Cortex of kidney (tissue), 1 donor: ENCODE measurements at places on chromosomes 5 and 9.

DNA sequence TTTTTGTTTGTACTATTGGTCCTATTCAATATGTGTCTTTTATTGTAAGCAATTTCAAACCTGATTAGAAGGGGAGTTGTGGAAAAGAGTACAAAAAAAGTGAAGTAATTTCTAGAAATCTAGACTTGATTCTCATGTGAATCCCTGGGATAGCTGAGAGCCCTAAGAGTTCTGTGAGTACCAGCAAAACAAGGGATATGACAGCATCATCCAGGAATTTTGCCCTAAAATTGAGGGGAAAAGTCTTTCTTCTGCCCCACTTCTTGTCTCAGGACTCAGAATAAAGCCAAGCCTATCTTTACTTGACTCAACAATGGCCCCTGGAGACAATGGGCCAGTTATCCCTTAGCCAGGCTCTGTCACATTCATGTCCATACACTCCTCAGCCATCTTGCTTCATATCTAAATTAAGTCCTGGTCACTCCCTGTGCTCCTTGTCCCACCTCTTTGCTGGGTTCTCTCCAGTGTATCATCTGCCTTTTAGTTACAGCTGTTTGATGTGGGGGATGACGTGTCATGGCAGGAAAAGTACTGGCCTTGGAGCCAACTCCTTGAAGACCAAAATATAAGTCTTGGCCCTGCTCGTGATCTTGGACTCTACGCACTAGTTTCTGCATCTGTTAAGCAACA lies 81.2 kb downstream of the ADAMTS12 start:
- no peak for DNase-seq

- no peak for DNase-seq
Observed at GRCh38 chr5:133868946-133869518, 99.4 kb downstream of the C5orf15 start.

GRCh38 chr5:107985144-107985543 lies 314.4 kb upstream of the EFNA5 start:
- no peak for DNase-seq

DNA sequence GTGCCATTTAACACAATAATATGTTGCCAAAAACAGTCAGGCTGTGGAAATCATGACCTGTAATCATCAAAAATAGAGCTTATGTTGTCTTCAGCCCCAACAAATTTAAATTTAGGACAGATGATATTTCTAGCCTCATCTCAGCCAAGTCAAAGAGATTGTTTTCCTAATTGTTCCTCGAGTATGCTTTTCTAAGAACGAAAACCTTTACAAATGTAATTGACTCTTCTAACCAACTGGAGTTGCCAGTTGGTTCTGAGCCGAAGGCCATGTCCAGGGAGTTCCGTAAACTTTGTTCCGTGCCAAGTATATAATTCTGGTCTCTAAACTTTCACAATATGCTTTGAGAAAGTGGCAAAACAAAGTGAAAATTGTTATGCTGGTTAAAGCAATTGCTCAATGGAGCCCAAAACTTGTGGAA lies 160.8 kb downstream of the CEMIP2 start:
- no peak for DNase-seq

GRCh38 chr9:135500525-135501260 lies at the start of gene MRPS2:
TSS of gene MRPS2 (plus strand) at chr9:135500682. CDS start at chr9:135500711, 29 bp downstream.
- DNase-seq, result no peak

GRCh38 chr5:140557965-140558364 lies 692 bp upstream of the SRA1 start:
- no peak for DNase-seq
